ENCODE measurements at places on chromosomes 5 and 9.

GRCh38 chr9:103707181-103707580 is 386.9 kb upstream of the SMC2 start:
- DNase-seq = peak; percentile 66

DNA sequence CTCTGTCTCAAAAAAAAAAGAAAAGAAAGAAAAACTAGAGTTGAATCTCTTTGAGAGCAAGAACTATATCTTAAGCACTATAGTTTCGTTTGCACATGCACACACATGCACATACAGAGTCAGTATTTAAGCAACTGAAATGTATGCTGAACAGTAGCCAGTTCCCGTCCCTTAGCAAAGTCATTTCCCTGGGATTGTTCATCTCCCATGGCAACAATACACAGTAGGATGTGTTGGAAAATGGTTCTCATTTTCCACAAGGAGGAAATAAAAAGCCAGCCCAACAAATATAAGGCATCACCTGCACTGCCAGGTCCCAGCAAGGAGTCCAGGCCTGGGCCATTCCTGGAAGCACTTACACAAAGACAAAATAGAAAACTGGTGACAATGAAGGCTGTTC is 4.2 kb upstream of the ZNF346 start:
- no peak for DNase-seq

DNA sequence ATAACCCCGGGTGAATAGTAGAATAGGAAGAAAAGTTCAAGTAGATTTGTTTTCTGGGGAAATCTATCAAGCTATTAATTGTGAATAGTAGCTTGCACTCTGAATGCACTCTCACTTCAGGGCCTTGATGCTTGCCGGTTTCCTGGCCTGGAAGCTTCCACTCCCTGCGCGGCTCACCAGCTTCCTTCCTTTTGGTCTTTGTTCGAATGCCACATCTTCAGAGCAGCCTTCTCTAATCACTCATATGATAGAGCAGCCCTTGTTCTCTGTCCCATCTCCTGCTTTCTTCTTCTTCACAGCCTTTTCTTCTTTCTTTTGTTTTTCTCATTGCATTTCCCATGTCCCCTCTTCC is 146.7 kb downstream of the MAST4 start:
- DNase-seq = no peak

- no peak for DNase-seq
Observed at GRCh38 chr9:4243113-4243512, 56.8 kb downstream of the GLIS3 start.

DNA sequence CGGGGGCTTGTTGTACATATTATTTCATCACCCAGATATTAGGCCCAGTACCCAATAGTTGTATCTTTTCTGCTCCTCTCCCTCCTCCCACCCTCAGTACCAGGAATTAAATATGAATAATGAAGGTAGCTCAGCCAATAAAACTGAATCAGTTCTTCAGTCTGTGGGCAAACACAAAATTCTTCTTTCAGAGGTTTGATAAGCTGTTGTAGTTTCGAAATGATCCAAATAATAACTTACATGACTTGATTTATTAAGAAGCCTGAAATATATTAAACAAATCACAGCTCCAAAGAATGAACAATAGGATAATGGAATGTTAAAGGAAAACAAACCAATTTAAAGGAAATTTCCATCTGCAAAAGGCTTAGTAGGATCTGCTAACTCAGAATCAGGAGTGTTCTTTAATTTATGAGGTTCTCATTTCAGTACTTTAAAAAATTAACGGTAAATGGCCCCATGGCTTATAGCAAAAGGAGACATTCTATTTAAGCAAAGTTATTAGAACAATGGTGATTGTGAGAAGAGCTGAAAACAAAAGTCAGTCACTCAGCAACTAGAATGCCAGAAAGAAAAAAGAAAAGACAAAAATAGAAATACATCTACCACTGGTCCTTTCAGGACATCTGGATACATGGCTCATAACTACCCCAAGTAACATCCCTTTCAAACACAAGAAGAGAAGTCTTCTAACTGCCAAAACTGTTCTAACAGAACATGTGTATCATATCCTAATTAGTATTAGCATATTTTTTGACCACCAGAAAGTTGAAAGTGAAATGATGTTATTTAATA is 62.4 kb downstream of the NR3C1 start:
- no peak for DNase-seq

- peak; percentile 34 for DNase-seq
Observed at GRCh38 chr5:150502106-150502505, 5.8 kb upstream of the NDST1 start.

Measured in A172 (cell line).